Activated T-cell treated with anti-CD3 and anti-CD28 coated beads, Interleukin-2, amount 50 U/mL, for 1 hour (primary cell): ENCODE measurements at places on chromosomes 12 and 14.

- DNase-seq, result no peak
These were observed 115.2 kb downstream of the LGMN start for GRCh38 chr14:92633274-92633616.

- no peak for DNase-seq
These were observed 48.4 kb downstream of the B4GALNT3 start for GRCh38 chr12:508145-508544.

DNA sequence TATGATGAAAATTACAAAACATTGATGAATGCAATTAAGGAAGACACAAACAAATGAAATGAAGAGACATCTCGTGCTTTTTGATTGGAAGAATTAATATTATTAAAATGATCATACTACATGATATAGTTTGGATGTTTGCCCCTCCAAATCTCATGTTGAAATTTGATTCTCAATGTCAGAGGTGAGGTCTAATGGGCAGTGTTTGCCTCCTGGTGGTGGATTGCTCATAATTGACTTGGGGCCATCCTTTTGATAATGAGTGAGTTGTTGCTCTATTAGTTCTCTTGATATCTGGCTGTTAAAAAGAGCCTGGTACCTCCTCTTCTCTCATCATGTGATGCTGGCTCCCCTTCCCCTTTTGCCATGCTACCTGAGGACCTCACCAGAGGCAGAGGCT, 56.7 kb downstream of the CD163L1 start:
- no peak for DNase-seq

- no peak for DNase-seq
These were observed 54.5 kb upstream of the PRICKLE1 start for GRCh38 chr12:42643881-42644579.
